Anterior cingulate cortex (tissue), 58 donors: ENCODE measurements at places on chromosomes 2 and 18.

- DNase-seq, result no peak
These were observed 651.9 kb downstream of the SLC4A3 start for GRCh38 chr2:220279372-220279771.

DNA sequence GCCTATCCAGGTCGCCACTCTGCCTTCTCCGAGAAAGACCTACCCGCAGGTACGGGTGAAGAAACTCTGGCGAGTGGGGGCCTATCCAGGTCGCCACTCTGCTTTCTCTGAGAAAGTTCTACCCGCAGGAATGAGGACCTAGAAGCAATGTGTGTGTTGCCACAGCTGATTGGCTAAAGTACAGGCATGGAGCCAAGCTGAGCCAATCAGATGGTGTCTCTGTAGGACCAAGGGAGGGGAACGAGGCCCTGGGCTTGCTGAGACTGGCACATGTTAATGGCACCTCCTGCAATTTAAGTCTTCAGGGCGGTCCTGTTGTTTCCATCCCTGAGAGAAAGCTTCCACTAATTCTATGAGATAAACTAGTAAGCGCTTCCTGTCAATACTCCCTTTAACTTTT, 82.3 kb downstream of the KCTD1 start:
- DNase-seq, result no peak

DNA sequence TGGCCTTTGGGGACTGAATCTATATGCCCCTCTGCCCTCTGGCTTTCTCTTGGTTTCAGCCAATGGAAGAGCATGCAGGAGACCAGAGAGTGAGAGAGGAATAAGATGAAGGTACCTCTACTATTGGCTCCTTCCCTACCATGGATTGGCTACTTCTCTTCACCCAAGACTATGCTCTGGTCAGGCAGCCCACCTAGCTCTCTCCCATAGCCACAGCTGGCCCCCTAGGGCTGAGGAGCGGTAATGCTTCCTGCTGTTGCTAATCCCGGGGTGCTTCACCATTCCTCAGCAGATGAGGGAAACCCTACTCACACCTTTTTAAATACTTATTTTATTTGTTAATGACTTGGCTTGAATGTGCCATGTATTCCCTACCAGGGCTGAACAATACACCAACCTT, 142.4 kb downstream of the MREG start:
- DNase-seq, result no peak

- DNase-seq, result no peak
These were observed 26.5 kb upstream of the CREB1 start for GRCh38 chr2:207503234-207503633.

DNA sequence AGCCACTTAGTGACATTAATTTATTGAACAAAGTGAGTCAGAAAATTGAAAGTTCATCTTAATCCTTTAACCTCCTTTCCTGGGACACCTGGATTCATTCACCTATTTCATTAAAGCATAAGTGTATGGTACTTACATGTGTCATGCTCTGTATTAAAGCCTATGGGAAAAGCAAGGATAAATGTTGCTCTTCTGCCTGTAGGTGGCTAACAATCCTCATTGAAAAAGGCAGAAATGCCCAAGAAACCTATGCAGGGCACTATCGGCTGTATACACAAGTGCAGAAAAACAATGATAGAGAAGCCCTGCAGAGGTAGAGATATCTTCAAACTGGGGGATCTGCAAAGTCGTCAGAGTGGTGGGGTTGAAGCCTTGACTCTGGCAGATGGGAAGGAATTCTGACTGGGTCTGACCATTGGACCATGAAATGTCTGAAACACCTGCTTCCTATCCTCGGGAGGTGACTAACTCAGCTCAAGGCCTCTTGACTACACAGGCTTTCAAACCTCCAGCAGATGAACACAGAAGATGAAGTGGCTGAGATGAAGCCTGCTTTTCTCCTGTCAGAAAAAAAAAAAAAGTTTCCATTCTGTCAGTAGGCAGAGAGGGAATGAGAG, 83.1 kb downstream of the DCC start:
- no peak for DNase-seq

- no peak for DNase-seq
These were observed 6.8 kb upstream of the SLC1A4 start for GRCh38 chr2:64982311-64982857.

- DNase-seq, result no peak
These were observed 185.4 kb downstream of the ST6GAL2 start for GRCh38 chr2:106700616-106701015.

- DNase-seq, result no peak
These were observed 52.0 kb upstream of the TRIM43 start for GRCh38 chr2:95539836-95540235.

DNA sequence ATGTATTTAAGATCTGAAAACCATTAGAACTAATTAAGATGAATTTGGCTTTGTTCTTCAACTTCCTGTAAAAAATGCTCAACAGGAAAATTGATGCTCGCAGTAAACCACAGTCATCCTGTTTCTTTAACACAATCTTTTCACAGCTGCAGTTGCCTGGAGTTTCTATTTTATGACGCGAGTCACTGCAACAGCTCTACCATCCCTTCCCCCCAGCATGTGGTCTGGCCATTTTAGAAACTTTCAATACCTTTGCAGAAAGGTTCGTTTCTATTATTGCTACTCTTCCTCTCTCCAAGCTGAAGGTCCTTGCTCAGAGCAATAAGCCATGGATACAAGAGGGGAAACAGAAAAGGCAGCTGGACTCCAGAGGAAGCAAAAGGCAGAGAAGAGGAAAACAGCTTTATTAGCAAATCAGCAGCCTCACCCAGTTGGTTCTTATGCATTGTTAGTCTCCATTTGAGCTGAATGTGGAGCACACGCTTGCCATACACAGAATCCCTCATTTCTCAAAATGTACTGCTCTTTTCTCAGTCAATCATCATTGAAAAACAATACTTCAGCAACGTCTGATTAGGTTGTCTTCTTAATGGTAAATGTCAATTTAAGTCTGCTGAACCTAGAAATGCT, 3.9 kb downstream of the WIPF1 start:
- DNase-seq, result no peak

DNA sequence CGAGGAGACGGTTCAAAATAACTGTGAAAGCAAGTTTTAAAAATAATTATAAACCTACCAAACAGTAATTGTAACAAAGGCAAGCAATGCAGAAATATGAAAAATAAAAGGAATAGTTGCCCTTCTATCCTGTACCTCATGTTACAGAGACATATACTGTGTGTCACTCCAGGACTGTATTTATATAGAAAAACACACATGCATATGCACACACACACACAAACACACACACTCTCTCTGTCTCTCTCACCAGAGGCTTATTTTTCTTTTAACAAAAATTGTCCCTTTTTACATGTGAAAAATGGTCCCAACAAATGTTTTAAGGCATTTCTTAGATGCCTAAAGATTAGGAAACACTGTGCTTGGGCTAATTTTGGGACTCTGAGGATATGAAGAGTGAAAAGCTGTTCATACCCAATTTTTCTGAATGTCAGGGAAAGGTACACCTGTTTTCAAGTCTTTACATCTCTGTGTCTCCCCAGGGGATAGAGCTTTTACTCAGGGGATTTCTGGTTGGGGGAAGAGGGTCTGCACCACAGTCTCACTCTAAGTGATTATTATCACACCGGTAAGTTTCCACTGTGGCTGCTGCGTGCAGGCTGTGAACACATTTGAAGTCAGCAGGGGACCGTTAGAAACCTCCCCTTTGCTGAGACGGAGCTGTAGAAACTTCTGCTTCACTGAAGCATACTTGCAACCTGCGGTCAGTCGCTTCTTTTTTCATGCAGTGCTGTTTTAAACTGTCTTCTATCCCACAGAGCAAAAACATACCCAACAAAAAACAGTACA, 51.4 kb upstream of the SPAG16 start:
- DNase-seq, result no peak

GRCh38 chr2:223786236-223786635, 51.1 kb downstream of the AP1S3 start:
- no peak for DNase-seq

- DNase-seq, result no peak
These were observed 8.6 kb upstream of the FAHD2A start for GRCh38 chr2:95393901-95394300.

GRCh38 chr2:159605441-159606178, 10.7 kb downstream of the BAZ2B start:
- DNase-seq, result no peak

GRCh38 chr2:214889301-214889700, 79.8 kb upstream of the BARD1 start:
- DNase-seq, result no peak

GRCh38 chr2:208072250-208072892, 47.0 kb upstream of the PLEKHM3 start:
- no peak for DNase-seq

- peak; percentile 74 for DNase-seq
These were observed 1.8 kb downstream of the RTKN start for GRCh38 chr2:74439803-74440377.

- DNase-seq, result no peak
These were observed 23.1 kb downstream of the LRRFIP1 start for GRCh38 chr2:237650455-237650850.

DNA sequence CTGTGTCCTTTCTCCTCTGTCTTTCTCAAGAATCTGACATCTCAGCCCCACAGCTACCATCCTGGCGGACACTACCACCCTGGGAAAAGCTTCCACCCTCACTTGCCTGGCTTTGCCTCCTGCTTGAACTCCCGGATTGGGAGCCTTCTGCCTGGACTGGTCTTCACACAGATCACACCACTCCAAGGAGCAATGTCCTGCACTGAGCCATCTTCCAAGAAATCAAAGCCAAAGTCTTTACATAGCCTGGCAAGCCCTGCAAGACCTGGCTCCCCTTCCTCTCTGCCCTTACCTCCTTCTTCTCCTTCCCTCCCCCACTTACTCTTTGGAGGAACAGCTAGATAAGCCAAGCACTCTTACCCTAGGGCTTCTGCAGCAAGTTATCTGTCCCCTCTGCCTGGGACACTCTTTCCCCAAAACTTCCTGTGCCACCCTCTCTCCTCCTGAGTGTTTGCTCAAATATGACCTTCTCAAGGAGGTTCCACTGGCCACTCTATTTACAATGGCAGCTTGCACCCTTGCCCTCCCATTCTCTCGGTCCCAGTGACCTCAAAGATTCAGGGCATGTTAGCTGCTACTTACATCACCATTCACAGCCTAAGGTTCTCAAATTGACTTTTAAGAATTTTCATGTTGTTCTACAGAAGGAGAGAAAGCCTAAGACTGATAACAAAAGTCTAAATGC, 9.7 kb downstream of the ATP8B1 start:
- DNase-seq, result no peak
